ENCODE measurements at places on chromosomes 4 and X.
A peak's percentile ranks its signal among the peaks of the same experiment; 100 is the strongest.

DNA sequence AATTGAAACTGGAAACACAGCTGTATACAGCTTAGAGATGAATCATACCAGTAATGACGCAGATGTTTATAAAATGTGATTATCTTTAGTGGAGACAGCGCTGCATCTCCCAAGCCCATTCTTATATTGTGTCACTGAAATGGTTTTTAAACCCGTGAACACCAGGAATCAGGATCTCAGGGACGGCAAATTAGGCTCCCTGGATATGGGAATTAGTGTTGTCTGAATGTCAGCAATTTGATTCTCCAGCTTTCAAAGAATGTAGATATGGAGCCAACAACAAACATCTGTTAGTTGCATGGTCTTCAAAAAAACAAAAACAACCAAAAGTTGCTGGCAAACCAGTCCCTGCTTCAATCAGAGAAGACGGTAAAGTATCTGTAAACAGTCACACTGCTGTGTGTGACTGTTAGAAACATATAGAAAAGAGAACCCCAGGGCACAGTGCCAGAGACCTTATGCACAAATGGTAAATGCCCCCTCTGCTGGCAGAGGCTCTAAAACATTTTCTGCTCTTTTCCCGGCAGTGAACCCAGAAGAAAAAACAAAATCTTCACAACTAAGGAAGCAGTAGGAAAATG is 351.9 kb upstream of the FTHL17 start:
- DNase-seq, result no peak

DNA sequence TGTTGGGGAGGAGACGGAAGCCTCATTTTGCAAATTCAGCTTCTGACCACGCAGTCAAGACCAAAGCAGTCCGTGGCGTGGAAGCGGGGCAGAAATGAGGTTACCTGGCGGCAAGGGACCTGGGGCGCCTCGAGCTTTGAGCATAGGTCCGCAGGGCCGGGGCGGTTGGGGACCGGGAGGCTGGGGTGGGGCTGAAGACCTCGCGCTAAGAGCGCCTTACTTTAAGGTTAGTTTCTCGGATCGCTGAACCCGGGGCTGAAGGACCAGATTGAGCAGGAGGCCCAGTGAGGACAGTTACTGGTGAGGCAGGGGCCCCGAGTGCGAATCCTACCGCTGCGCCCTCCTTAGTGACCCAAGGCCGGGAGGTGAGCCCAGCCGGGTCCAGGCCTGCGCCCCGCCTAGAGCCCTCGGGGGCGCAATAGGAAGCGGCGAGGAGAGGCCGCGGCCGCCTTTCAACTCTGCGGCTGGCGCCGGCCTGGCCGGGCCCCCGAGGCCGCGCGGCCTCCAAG is 7.5 kb downstream of the MSX1 start:
- DNase-seq, result no peak

- DNase-seq, result no peak
These were observed 13.8 kb downstream of the ZNF674 start for GRCh38 chrX:46531442-46531841.

DNA sequence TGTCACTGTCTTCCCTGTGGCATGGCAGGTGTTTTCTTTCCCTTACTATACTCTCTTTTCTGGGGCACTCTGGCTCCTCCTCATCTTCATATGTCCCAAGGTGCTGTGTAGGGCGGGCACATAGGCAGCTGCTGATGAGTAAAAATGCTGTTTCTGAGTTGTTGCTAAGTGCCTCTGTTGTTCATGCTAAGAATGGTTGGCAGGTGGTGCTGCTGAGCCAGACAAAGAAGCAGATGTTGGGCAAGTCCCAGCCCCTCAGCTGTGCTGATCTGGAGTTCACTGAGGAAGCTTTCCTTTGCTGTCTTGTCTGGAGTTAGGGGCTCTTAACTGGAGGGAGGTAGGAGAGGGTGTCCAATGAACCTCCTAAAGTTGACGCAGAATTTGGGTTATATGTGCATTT is 40.6 kb downstream of the HADH start:
- peak; percentile 76 for DNase-seq
